ENCODE measurements at places on chromosomes 1 and 21.

GRCh38 chr1:209402697-209403096 lies 180.8 kb upstream of the CAMK1G start:
- DNase-seq: no peak

- no peak for DNase-seq
Observed at GRCh38 chr1:236038034-236038433, 26.9 kb downstream of the NID1 start.

- DNase-seq: no peak
Observed at GRCh38 chr1:211336775-211337174, 10.1 kb downstream of the TRAF5 start.

- DNase-seq: no peak
Observed at GRCh38 chr1:208230668-208231529, 13.3 kb downstream of the PLXNA2 start.

DNA sequence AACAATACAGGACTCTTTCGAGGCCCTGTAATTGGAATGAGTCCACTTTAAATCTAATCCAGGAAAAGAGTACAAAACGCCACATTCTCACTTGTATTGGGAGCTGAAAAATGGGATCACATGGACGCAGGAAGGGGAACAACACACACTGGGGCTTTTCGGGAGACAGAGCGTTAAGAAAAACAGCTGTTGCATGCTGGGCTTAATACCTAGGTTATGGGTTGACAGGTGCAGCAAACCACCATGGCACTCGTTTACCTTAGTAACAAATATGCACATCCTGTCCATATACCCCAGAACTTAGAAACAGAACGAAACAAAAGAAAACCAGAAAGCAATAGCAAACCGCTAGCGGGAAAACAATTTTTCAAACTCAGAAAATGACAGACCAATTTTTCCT lies 1532.7 kb upstream of the TPTE start:
- no peak for DNase-seq

All from hypothalamus (tissue), 51 donors.